Kasumi-1 (cell line): ENCODE measurements at places on chromosomes 13 and 19.

DNA sequence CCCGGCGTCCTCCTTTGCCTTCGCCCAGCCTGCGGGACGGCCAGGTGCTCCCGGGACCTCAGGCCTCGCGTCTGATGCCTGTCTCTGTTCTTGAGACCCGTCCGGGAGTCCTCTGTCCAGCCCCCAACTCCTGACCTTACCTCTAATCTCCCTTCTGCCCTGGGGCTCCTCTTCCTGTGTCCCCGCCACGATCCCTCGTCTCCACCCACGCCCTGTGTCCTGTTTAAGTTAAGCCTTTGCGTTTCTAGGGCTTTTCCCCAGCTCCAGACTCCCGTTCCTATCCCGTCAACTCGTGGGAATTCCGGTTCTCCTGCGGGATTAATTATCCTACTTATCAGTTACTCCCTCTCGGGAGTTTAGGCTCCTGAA, 686 bp downstream of the LENG8 start:
- DNase-seq = no peak

DNA sequence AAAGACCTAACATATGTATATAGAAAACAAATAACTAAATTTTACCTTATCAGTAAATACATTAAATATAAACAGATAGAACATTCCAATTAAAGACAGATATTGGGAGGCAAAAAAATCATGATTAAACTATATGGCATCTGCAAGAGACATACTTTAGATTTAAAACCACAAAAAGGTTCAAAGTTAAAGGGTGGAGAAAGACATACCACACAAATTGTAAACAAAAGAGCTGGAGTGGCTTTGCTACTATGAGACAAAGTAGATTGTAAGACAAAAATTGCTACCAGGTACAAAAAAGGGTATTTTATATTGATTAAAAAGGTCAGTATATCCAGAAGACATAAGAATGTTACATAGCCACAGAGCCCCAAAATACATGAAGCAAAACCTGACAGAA, 200.2 kb downstream of the KCNRG start:
- no peak for DNase-seq

GRCh38 chr13:53336441-53337160, 308.0 kb downstream of the OLFM4 start:
- DNase-seq = no peak

DNA sequence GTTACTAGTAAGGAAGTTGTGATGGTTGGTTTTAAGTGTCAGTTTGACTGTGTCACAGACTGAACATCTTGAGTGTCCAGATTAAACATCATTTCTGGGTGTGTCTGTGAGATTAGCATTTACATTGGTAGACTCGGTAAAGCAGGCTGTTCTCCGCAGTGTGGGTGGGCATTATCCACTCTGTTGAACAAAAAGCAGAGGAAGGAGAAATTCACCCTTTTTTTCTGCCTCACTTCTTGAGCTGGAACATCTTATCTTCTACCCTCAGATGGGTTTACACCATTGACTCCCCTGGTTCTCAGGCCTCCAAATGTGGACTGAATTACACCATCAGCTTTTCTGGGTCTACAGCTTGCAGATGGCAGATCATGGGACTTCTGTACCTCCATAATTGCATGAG, 63.7 kb upstream of the ZDHHC20 start:
- no peak for DNase-seq

DNA sequence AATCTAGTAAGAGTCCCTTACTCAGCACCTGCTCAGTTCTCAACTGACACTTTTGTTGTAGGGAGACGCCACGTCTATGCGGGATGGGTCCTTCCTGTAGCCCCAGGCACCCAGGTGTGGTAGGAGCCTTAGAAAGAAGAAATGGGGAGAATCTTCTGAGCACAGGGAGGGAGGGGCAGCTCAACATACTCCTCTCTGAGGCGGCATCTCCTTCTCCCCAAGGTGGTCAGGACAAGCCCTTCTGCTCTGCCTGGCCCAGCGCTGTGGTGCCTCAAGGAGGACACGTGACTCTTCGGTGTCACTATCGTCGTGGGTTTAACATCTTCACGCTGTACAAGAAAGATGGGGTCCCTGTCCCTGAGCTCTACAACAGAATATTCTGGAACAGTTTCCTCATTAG, 1.2 kb downstream of the KIR2DL4 start:
- no peak for DNase-seq

GRCh38 chr19:12833738-12834565, 427 bp downstream of the RTBDN start:
- no peak for DNase-seq

GRCh38 chr19:3655402-3656072, 28.9 kb upstream of the CACTIN start:
- peak; percentile 18 for DNase-seq
